Lower leg skin (tissue), 4 donors: ENCODE measurements at places on chromosomes 12 and 14. TPM values are rescaled to one million over a fixed set of nuclear protein-coding genes. Genes with fewer than 3 reads are reported as not detected.

GRCh38 chr12:76936275-76937193 lies 57.7 kb upstream of the CSRP2 start:
- no peak for DNase-seq

The MYF6 gene
- not detected for total RNA-seq

DNA sequence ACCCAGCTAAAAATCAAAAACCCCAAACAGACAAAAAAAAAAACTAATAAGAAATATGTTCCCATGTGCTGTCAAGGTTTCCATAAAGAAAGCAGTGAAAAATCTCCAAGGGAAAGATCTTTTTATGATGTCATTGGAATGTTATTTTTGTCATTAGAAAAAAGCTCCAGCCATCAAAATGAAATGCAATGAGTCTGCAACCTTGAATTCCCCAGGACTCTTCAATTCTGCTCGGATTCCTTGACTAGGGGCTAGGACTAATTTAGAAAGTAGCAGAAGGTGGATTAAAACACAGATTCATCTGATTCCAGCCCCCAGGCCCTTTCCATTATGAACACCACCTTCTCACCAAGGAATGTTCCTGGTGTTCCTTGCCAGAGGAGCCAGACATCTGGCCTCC lies 6.0 kb upstream of the PCNX1 start:
- no peak for DNase-seq

DNA sequence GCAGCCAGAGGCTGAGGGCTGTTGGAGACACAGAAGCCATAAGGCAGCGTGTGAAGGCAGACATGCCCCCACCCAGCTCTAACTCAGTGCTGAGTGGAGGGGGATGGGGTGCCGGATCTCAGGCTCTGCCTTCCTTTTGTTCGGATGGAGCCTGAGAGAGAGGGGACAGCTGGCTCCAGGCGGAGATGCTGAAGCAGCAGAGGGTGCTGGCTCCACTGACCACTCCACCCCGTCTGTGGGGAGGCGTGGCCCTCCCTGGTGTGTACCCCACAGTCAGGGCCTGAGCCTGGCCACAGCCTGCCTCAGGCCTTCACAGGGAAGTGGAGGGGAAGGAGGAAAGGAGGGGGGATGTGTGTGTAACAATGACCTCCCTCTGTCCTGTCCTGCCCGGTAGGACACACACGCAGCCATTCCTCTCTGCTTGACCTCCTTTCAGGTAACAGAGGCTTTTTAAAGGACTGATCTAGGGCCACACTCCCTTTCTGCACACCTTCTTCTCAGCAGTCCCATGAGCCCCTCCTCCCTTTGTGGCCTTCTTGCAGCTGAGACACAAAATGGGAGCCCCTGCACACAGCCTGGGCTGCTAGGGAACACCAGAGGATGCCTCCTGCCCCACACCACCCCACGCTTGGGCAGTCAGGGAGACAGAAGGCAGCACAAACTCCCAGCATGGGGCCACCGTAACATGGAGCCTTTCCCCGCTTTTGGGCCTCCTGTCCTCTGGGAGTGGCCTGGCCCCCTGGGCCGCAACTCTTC lies 9.6 kb upstream of the ENDOU start:
- no peak for DNase-seq

- DNase-seq = no peak
Measured at GRCh38 chr12:3496957-3497356, 6.0 kb downstream of the PRMT8 start.

DNA sequence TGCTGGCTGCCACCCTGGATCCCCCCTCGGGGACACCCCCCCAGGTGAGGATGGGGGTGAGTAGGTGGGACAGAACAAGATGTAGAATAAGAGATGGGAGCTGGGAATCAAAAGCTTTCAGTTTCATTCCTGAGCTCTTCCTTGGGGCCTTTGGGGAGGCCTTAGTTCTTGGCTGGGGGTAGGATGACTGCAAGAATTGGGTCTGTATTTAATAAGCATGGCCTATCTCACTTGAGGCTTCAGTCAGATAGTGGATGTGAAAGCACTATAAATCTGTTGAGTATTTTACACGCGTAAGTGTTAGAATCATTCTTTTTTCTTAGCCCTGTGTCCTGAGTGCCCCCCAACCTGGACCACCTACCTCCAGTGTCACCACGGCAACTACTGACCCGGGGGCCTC lies 4.6 kb downstream of the MBD6 start:
- DNase-seq = no peak

- DNase-seq = no peak
Measured at GRCh38 chr12:71896205-71896882, 42.3 kb upstream of the TPH2 start.

DNA sequence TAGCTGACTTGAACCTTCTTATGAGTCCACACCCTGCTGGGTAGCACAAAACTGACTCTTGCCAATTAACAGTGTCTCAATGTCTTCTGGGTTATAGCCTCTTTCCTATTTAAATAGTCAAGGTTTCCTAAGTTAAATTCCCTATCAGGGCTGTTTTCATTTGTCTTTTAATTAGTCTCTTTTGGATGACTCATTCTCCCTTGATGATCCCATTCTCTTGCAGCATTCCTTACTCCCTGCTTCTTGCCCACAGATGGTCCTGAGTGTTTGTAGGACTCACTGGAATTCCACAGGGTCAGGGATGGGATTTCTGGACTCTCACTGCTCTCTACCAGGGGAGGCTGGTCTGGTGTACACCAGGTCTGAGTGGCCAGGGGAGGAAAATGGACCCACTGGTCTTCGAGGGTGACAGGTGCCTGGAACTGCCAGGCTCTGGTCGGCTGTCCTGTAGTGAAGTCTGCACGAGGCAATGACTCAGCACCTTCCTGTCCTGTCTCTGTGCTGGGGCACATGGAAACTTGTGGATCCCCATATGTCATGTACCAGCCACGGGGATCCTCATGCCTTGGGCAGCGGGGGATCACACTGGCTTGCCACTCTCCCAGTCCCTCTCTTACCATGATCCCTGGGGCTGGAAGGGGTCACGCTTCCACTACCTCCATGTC lies 236.5 kb upstream of the PELI2 start:
- DNase-seq = no peak
